ENCODE measurements at places on chromosomes 6 and 20.

DNA sequence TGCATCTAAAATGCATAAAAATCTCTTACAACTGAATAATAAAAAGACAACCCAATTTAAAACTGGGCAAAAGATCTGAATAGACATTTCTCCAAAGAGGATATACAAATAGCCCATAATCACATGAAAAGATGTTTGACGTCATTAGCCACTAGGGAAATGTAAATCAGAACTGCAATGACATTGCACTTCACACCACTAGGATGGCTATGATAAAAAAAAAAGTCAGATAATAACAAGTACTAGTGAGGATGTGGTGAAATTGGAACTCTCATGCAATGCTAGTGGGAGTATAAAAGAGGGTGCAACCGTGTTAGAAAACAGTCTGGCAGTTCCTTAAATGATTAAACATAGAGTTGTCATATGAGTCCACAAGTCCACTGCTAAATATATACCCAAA, 24.3 kb upstream of the TBX18 start:
- peak; percentile 63 for DNase-seq

GRCh38 chr6:110493253-110493800, 16.9 kb upstream of the SLC22A16 start:
- DNase-seq, result no peak

DNA sequence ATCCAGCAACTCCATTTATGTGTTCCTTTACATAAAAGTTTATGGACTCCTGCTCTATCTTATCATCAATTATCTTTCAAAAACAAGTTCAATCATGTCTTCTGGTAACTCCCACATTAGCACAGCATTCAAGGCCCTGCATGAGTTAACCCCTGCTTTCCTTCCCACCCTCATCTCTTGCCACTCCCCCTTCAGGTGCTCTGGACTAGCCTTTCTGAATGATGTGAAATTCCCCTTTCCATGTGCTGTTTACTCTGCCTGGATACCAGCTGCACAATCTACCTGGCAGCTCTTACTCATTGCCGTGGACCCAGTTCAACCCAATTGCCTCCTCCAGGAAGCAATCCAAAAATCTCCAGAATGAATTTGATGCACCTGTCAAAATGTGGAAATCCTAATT, 11.9 kb downstream of the ADGRF4 start:
- no peak for DNase-seq

GRCh38 chr6:113697632-113698410, 159.3 kb upstream of the MARCKS start:
- DNase-seq, result peak; percentile 59

- DNase-seq, result peak; percentile 47
These were observed 35.3 kb downstream of the KIAA0408 start for GRCh38 chr6:127423921-127424320.

GRCh38 chr6:145262771-145263170, 472.5 kb downstream of the EPM2A start:
- DNase-seq, result no peak

DNA sequence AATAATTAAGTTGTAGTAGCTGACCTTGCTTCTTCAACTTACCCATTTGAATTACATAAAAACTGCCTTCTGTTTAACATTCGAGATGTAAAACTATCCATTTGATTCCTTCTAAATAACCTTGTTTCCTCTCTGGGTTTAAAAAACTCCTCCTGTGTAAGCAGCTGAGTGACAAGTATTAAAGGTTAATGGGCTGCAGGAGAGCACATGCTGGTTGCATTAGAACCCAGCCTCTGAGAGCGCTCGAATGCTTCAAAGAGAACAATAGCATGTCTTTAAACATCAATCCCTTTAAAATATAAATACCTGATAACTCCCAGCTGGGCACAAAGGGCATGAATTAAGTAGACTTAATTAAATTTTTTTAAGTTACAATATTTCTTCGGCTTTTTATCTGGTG, 215.8 kb downstream of the EYA4 start:
- DNase-seq, result no peak

- no peak for DNase-seq
These were observed 585.3 kb upstream of the FLRT3 start for GRCh38 chr20:14922503-14923267.

Data from OCI-M1 (cell line).